NCI-H82 (cell line): ENCODE measurements at places on chromosomes 5 and 9.

GRCh38 chr9:105148328-105149006 lies 96.0 kb upstream of the SLC44A1 start:
- peak; percentile 28 for DNase-seq

GRCh38 chr9:134554373-134555093 lies 87.1 kb upstream of the COL5A1 start:
- peak; percentile 33 for DNase-seq

- no peak for DNase-seq
Observed at GRCh38 chr5:172954751-172955159, 4.5 kb upstream of the RPL26L1 start.

GRCh38 chr5:64637837-64638443 lies 52.4 kb upstream of the SHISAL2B start:
- no peak for DNase-seq

DNA sequence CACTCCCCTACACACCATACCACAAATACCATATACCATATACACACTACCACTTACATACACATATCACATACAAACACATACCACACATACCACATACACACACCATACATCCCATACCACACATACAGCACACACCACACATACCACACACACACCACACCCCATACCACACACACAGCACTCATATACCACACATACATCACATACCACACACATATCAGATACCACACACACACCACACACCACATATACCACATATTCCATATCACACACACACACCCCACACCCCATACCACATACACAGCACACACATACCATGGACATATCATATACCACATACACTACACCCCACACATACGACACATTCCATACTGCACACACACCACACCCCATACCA lies 276.6 kb downstream of the GADD45G start:
- DNase-seq, result no peak

DNA sequence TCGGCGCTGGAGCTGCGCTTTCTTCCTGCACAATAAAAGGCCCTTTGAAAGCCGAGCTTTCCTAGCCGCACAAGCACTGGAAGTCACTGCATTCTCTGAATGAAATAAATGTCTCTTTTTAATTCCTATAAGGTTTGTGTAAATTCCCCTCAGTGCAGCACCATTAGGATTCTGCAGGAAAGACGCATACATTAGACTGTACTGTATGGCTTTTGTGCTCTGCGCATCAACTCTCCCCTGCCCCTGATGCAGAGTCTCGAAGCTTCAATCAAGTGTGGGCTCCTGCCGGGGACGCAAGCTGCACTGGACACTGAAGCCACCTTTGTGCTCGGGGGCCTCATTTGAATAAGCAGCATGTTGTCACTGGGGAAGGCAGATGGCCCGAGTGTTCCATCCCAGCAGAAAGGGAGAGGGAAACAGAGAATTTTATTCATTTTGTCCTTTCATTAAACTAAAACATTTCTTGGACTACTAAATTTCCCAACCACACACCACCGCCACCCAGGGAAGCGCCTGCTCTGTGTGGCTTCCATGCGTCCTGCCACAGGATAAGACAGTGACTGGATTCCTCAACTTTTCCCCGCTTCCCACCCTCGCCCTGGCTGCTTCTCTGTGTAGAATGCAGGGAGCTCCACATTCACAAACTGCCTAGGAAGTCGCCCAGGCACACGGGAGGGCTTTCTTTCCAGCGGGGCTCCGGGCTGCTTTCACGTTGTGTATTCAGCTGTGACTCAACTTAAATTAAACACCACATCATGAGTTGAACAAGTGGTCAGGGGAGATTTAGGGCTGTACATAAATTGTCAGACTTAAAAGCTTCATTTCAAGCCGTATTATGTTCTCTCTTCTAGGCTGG lies 635.4 kb downstream of the IRX1 start:
- no peak for DNase-seq

- DNase-seq, result no peak
Observed at GRCh38 chr5:173016598-173017046, 33.1 kb downstream of the ATP6V0E1 start.

DNA sequence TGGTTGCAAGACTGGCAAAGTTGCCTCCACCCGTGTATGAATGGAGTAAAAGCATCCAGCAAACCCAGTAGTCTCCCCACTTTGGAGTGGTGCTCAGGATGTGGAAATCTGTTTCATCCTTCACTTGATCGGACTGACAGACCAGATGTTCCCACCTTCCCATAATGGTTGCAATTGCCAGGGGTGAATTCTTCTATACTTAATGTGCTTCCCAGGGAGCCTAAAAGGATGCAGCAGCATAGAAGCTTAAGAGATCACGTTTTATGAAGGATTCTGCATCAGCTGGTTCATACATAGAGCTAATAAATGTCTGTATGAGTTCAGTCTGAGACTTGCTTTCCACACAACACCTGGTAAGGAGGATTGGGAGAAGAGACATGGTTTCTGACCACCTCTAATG lies 198.8 kb upstream of the S1PR3 start:
- DNase-seq, result no peak

GRCh38 chr5:17828681-17829080 lies 194.4 kb downstream of the TAF11L14 start:
- DNase-seq, result no peak

- DNase-seq, result no peak
Observed at GRCh38 chr5:65247594-65247993, 234.1 kb downstream of the ADAMTS6 start.

DNA sequence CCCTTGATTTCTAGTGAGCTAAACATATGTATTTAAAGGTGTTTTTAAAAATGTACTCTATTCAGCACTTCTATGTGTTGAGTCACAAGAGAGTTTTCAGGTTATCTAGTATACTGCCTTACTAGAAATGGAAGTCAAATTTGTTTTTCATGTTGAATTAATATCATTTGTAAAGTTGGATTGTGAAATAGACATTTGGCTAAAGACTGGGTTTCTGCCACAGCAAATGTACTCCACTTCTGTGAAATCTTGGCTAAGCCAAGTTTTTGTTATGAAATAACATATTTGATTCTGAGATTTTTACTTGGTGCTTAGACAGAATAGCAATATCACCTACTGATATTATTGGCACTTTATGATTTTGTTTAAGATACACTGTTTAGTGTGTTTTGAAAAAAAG lies 106.0 kb downstream of the CWC27 start:
- DNase-seq, result no peak

- no peak for DNase-seq
Observed at GRCh38 chr5:178476972-178477754, 113.0 kb downstream of the COL23A1 start.

- DNase-seq, result no peak
Observed at GRCh38 chr9:131420980-131421624, 27.2 kb downstream of the PRRC2B start.

DNA sequence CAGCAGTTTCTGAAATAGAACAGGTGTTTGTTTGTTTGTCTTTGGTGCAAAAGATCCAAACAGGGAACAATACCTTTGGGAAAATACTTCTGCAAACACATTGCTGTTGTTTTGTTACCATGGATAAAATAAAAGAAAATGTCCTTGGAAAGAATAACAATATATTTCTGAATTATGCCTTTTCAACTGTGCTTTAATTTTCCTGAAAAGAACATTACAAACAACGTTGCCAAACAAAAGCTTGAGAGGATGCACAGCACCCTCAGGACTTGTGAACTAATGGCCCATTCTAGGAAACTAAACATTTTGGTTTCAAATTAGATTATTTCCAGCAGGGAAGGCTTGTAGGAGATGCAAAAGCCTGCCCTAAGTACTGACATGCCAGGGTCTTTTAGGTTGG lies 967.2 kb downstream of the TLE4 start:
- DNase-seq, result no peak

- DNase-seq, result no peak
Observed at GRCh38 chr5:32387211-32387610, 57.3 kb downstream of the ZFR start.

- no peak for DNase-seq
Observed at GRCh38 chr5:146703499-146703898, 175.1 kb downstream of the PPP2R2B start.

DNA sequence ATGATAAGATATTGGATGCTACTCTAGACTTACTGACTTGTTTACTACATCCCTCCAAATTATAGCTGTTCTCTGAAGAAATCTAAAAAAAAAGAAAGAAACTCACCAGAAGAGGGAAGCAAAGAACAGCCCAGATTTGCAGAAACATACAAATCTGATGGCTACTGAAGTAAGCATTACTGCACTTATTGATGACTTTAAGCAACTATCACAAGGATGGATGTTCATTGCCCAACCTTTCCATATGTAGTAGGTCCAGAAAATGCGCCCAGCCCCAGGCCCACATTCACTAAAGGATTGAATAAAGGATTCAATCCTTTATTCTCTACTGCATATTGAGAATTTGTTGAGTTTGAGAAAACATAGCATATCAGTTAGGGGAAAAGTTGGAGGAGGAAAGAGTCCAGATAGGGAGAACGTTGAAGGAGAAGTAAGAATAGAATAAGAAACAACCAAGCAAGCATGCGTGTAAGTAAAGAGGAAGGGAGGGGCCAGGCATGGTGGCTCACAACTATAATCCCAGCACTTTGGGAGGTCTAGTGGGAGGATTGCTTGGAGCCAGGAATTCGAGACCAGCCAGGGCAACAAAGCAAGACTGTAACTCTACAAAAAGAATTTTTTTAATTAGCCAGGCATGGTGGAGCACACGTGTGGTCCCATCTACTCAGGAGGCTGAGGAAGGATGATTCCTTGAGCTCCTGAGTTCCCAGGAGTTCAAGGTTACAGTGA lies 33.8 kb upstream of the DTWD2 start:
- no peak for DNase-seq

GRCh38 chr5:127963931-127964330 lies 119.6 kb upstream of the SLC12A2 start:
- no peak for DNase-seq

- DNase-seq, result no peak
Observed at GRCh38 chr9:35272989-35273388, 111.2 kb downstream of the UNC13B start.

DNA sequence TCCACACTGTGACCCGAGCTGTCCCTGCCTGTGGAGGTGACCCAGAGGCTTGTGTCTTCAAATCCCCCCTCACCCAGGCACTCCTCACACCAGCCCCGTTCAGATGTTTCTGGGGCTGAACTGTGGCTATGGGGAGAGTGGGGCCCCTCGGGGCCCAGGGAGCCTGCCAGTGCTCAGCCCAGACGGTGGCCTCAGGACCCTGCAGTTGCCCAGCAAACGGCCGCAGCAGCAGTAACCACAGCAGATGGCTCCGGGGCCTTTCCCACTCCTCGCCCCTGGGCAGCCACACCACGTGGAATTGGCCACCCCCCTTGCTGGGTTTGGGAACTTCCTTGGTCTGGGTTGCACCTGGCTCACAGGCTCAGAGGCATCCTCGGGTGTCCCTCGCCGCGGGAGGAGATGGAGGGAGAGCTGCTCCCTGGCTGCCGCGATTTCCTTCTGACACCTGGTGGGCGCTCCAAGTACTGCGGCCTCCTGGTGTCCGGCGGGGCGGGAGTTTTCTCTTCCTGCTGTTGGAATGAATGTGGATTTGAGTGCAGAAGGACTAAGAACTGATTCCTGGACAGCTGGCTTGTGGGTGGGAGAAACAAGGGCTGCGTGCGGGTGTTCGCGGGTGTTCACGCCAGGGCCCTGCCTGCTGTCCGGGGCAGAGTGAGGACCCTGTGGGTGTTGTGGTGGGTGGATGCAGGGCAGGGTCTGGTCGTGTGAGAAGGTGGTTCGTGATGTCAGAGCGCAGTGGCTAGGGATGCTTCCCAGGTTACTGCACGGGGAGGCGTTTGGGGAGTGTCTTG lies 97.5 kb downstream of the COL5A1 start:
- DNase-seq, result peak; percentile 88

- DNase-seq, result no peak
Observed at GRCh38 chr5:159820692-159821091, 95.6 kb upstream of the ADRA1B start.

DNA sequence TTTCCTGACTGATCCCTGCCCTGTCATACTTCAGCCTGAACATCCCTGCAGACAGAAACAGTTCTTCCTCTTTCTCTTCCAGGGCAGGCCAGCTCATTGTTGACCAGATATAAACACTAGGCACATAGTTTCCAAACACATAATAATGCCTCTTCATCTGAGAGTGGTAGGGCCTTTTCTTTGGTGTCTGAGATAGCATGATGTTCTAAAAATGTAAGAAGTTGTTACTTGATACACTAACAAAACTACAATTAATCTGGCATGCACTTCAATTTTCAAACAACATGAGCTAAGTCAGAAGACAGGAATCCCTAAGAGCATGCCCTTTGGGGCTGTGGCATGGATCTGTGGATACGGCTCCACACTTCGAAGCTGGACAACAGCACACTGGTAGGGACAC lies 246.6 kb downstream of the SPOCK1 start:
- no peak for DNase-seq

DNA sequence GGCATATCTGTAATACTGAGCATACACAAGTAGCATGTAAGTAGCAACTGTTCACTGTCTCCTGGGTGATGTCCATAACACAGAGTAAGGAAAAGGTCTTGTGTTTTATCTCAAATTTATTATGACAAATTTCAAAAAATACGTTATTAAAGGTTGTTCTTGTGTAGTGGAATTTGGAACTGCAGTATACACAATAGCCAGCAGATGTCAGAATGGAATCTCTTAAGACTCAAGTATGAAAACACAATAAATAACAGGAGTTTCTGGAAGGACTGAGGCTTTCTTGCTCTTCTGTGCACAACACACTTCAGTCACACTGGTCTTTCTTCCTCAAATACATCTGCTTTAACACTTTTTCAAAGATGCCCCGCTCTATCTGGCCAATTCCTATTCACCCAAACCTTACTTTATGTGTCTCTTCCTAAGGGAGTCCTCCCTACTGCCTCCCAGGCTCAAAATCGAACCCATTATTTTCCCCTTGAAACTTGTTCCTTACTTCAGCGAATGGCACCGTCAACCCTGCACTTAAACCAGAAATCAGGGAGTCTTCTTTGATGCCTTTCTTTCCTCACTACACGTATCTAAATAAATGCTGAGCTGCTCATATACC lies 6.5 kb upstream of the FBXO10 start:
- peak; percentile 66 for DNase-seq

- no peak for DNase-seq
Observed at GRCh38 chr5:88885002-88885401, 2.0 kb upstream of the MEF2C start.

GRCh38 chr9:136693490-136694162 lies 6.4 kb upstream of the AGPAT2 start:
- no peak for DNase-seq

DNA sequence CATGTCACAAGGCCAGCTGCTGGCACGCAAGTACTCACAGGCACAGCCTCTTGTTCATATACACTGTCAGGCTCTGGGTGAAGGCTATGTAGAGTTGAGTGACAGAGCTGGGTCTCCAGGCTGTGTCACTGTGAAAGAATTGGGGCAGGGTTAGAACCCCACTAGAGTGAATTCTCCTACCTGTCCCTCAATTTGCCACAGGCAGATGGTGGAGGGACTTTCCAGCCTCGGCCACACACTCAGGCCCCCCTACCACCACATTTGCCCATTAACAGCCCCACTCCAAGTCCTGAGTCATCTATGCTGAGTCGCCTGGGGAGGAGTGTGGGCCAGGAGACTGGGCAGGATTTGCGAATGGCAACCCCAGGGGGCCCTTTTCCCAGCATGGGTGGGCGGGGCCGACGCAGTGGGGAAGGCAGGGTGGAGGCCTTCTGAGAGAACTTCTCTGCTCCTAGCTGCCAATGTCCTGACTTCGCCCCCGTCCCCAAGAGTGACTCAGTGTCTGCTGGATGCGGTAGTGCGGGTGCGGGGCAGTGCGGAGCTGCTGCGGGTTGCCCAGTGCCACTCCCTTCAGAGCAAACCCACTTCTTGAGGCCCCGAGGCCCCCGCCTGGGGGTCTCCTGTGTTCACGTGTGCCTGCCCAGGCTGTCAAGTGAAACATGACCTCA lies 50.3 kb upstream of the PSD2 start:
- peak; percentile 72 for DNase-seq
